ENCODE measurements at places on chromosomes 12 and 14.

- DNase-seq, result no peak
Measured at GRCh38 chr14:31042300-31042699, 16.1 kb upstream of the STRN3 start.

DNA sequence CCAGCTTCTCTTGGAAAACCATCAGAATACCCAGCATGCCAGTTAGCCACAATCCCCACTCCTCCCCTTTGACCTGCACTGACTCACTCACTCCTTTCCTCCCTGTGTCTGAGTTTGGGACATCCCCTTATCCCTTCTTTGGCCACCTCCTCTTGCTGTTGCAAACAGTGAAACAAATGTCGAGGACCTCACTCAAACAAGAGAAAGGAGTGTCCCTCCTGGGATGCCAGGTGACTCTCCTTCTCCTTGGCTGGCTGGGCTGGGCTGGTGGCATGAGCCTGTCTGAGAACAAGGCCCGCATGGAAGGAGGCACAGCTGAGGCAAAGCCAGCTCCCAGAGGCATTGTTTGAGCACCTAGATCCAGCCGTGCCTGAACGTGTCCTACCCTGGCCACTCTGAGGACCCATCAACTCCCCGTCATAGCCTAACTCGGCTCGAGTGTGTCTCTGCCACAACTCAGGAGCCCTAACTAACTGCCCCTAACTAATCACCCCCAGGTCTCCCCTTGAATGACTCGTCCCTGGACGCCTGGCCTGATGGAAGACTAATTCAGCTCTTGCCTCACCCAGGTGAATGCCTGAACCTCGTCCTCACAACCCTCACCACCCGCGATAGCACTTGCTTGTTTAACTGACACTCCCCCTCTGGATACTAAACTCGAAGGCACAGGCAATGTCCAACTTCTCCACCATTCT is 43.0 kb downstream of the NCOR2 start:
- no peak for DNase-seq

- DNase-seq, result peak; percentile 90
Measured at GRCh38 chr12:31589904-31590641, 863 bp downstream of the DENND5B start.

DNA sequence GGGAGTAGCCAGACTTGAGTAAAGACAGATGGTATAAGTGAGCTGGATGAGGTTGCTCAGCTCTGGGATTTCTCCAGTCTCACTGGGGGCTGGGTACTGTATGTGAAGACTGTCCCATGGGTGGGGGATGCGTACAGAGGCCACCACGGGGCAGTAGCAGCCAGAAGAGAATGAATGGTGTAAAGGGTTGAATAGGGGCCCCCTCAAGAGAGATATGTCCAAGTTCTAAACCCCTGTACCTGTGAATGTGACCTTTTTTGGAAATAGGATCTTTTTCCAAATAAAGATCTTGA is 21.8 kb upstream of the BCDIN3D start:
- no peak for DNase-seq

- DNase-seq, result no peak
Measured at GRCh38 chr12:79858518-79858917, 76.4 kb downstream of the PPP1R12A start.
